ENCODE measurements at places on chromosomes 7 and 10.

GRCh38 chr7:131182446-131183058 is 145.1 kb upstream of the MKLN1 start:
- no peak for DNase-seq

DNA sequence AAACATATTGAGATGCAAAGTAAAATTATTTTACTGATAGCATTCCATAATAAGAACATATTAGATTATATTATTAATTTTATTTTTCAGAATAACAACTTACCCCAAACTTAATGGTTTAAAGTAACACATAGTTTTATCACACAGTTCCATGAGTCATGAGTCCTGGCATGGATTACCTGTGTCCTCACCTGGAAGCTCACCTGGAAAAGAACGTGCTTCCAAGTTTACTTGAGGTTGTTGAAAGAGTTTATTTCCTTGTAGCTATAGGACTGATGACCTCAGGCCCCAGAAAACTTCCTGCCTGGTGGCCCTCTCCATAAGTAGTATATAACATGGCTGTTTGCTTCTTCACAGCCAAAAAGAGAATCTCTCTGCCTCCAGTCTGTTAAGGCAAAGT is 254.6 kb downstream of the TFEC start:
- no peak for DNase-seq

- no peak for DNase-seq
Observed at GRCh38 chr7:96521068-96521894, 188.4 kb downstream of the SEM1 start.

GRCh38 chr10:72328045-72328828 is 26.5 kb downstream of the DNAJB12 start:
- DNase-seq = no peak

GRCh38 chr7:139058943-139059342 is 23.1 kb upstream of the ZC3HAV1L start:
- DNase-seq = no peak

- no peak for DNase-seq
Observed at GRCh38 chr10:101568054-101568745, 19.9 kb downstream of the POLL start.

DNA sequence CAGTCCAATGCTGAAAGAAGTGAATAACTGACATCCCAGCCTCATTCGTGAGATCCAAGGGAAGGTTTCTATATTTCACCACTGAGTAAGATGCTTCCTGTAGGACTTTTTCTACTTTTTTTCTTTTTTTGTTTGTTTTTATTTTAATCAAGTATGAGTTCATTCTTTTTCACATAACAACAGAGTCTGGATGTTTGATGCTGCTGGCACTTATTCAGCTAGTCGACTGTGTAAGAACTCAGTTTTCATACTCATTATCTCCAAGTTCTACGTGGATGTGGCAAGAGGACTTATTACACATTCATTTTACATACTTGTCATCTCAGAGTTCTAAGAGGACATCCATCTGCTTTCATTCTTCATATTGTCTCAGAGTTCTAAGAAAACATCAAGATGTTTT is 86.9 kb downstream of the CPXM2 start:
- no peak for DNase-seq

DNA sequence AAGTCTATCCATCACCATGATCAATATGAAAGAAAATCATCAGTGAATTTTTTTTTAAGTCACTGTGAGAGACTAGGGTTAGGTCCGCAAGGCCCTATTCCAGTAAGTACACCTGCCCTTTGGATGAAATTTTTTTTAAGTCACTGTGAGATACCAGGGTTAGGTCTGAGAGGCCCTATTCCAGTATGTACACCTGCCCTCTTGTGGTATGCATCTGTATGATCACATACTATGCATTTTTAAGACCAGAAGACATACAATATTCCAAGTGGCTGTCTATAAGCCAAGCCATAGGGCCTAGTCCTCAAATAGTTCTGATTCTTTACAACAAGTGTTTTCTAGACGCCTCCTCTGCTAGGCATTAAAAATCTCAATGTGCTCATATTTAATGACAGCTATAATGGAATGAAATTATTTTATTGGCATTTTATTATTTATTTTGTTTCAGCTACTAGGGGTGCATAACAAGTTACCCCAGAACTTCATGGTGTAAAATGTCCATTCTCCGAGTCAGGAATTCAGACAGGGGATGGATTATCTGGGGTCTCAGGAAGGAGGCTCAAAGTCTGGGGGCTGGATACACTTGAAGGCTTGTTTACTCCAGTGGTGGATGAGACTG is 53.1 kb downstream of the TEX36 start:
- DNase-seq = no peak

DNA sequence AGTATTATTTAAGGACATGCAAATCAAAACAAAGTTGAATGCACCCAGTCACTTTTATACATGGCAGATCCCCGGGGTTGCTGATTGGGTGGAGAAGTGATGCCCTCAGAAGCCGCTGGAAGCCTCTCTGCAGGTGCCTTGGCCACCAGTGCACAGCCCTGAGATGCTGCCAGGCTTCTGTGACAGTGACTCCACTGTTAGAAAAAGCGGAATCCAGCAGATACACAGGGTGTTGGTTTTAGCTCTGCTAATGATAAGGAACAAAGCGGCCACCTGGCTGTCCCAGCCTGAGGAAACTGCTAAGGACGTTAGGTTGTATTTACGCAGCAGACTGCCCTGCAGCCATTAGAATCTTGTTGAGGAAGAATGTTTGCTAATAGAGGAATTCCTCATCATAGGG is 47.5 kb downstream of the JAKMIP3 start:
- DNase-seq = no peak

- no peak for DNase-seq
Observed at GRCh38 chr7:20562461-20562860, 53.0 kb upstream of the ABCB5 start.

GRCh38 chr7:139808427-139808826 is 20.6 kb upstream of the TBXAS1 start:
- no peak for DNase-seq

DNA sequence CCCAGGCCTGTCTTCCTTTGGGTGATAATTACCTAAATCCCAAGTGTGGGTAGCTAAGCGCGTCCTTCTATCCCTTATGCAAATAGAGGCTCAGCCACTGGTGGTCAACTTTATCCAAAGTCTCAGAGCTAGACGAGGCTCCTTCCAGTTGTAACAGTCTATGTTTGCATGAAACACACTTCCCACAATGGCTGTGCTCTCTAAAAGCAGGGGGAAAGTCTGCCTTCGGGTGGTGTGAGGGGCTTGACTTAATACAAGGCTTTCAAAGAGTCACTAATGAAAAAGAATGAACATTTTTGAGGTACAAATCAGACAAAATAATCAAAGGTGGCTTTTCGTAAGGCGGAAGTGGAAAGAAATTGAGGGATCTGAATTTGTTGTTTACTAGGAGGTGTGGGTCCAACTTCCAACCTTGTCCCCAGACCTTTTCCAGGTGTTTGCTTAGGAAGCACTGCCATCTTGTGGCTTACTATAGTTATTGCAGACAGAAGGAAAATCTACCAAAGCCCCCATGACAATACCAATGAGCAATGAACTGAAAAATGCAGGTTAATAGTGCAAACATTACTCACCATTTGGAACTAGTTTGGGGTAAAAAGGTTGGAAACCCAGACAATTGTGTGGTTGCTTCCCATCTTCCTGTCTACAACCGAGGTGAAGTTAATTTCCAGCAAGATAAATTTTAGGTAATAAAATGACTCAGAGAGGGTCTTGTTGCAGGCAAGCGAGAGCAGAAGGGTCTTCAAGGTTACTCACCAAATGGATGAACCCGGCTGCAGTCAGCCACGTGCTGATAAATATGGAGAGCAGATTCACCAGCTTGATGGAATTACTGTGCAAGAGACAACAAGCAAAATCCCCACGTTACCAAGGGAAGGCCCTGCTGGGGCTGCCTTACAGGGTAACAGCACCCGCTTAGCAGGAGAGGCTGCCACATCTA is 525.7 kb downstream of the KCNMA1 start:
- DNase-seq = no peak

DNA sequence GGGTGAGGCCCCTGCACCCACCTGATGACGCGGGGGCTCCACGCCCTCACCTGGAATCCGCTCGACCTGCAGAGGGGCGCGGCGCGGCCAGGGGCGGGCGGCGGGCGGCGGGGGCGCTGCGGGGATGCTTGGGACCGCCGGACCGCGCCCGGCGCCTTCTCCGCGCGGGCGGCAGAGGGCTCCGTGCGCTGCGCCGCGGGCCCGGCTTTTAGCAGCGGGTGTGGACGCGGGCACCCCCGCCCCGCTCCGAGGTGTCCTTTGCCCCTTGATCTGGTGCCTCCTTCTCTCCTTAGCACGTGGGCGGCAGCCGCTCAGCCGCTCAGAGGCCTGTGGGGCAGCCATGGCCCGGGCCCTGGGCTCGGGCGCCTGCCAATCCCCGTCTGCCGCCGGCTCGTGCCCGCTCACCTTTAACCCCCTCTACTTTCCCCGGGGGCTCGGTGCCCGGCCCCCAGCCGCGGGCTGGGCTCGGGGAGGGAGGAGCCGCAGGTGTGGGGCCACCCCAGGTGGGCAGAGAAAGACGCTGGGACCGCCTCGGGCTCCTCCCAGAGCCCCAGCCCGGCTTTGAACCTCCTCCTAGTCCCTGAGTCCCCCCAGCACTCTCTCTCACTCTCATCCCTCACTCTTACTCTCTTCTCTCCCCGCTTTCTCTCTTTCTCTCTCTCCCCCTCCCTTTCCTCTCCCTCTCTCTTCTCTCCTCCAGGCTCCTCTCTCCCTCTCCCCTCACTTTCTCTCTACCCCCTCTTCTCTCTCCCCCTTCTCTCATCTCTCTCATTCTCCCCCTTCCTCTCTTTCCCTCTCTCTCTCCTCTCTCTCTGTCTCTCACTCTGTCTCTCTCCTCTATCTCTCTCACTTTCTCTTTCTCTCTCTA is 19.7 kb upstream of the VPS37D start:
- DNase-seq = no peak

- DNase-seq = no peak
Observed at GRCh38 chr10:3782146-3782450, 2.9 kb downstream of the KLF6 start.

DNA sequence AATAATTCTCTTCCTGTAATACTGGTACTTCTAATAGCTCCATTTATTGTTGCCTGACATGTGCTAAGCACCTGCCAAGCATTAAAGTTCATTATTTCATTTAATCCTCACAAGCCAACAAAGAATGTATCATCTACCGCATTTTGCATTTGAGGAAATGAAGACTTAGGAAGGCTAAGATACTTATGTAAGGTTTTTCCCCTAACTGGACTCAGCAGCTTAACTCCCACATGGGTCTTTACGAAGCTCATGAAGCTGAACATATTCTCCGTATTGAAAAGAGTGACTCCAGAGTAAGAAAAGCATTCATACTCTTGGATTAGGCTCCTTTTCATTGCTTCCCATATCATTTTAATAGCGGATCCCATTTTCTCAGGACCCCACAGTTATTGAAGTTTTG is 155.7 kb upstream of the TMEM72 start:
- no peak for DNase-seq

GRCh38 chr10:110609605-110610004 is 34.5 kb upstream of the RBM20 start:
- no peak for DNase-seq

DNA sequence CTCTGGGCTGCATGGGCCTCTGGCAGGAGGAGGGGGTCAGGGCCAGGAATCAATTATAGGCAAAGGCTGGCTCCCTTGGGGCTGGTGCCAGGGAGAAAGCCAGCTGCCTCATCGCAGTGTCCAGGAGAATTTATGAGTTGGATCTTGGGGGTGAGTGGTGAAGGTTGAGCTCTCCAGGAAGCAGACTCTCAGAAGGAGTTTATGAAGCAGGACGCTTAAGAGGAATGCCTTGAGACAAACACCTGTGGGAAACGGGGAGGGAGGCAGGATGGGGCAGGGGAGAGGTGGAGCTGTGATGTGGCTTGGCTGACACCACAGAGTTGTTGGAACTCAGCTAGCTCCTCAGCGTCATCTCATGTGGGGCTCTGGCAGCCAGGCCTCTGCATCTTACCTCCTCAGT is 428.5 kb downstream of the RPS24 start:
- DNase-seq = no peak

DNA sequence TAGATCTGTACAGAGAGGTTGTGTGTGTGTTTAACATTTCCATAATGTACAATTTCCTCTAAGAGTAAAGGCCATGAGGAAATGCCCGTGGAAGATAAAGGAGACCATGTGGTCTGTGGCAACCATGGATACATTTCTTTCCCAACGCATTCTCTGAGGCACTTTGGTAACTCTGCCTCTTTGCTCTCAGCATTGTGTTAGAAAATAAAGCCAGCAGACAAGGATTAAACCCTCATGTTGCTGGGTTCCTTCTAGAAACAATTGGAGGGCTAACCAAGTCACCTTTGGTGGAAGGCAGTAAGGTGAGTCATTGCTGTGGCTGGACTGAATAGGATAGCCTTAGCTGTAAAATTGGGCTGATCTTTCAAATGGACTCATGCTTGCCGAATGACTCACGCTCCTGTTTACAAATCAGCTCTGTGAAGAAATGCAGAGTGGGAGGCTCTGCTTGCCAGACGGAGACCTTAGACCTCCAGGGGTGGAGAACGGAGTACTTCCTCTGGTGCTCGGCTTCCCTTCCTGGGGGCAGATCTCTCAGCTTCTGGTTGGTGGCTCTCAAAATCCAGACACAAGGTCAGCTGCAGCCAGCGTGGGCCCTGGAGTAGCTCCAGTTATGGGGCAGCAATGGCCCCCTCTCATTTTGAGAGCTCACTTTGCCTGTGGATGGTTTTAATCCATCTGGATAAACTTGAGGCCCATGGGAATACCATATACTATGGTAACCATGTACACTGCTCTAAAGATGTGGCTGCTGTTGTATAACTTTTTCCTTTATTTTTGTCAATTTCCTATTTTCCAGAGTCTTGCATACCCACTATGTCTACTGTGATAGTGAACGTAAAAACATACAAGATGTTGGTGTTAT is 137.3 kb downstream of the TCF7L2 start:
- DNase-seq = no peak

GRCh38 chr7:114930829-114931655 is 9.1 kb downstream of the MDFIC start:
- no peak for DNase-seq

DNA sequence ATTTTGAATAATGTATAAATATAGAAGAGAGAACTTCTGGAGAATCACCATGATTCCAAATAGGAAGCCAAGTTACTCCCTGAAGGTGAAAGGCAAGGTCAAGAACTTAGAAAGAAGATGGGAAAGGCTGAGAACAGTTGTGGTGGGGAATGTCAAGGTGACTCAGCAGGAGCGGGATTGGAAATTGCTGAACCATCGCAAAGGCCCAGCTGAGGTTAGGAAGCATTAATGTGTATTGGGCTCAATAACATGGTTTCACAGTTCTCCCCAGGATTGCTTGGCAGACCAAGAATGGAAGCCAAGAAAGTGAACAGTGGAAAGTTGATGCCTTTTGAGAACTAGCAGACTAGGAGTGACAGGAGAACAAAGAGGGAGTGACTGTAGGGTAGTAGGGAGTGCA is 133.3 kb downstream of the VTI1A start:
- DNase-seq = no peak

- DNase-seq = no peak
Observed at GRCh38 chr7:142811154-142811737, 40.5 kb downstream of the PRSS2 start.

All from stimulated activated CD8-positive, alpha-beta memory T cell treated with anti-CD3 and anti-CD28 coated beads, Interleukin-2, amount 100 ng/mL, for 1 hour (primary cell).